A172 (cell line): ENCODE measurements at places on chromosomes 5 and 9. TPM values are rescaled to one million over a fixed set of nuclear protein-coding genes. Genes with fewer than 3 reads are reported as not detected.

DNA sequence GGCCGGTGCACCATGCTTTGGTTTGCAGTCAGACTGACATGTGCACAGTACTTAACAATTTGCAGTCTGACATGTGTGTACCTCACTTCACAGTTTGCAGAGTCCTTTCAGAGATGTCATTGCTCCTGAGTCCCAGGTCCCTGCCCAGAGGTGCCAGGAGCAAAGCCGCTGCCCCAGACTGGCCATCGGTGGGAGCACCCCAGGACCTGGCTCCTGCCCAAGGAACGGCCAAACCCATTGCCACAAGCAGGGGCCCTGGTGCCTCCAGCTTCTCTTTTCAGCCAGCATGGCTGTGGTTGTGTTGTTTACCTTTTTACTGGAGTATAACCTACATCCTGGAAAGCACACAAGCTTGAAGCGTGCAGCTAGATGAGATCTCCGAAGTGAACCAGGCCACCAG lies 28.6 kb downstream of the RASGEF1C start:
- no peak for DNase-seq

GRCh38 chr5:17730421-17730820 lies 96.2 kb downstream of the TAF11L14 start:
- DNase-seq: no peak

DNA sequence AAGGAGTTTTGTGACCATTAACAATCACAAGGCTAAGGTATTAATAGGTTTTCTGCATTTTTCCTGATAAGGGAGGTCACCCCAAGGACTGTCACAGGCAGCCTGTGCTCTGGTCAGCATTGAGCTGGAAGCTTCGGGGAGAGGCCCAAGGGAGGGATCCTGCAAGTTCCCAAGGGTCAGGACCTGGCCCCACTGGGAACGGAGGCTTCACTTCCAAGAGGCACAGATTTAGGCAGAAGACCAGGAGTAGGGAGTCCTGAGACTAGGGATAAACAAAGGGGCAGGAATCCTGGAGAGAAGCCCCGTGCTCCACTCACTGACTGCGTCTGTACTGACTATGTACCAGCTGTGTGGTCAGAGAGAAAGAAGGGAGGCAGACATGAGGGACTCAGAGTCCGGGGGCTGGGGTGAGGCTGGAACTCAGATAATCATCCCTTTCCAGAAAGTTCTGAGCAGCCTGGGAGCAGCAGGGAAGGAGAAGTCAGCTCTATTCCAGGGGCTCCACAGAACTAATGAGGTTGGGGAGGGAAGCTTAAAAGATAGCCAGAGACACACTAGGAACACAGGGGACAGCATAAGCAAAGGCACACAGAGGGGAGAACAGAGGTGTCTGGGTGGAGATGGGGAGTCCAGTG lies 37.8 kb downstream of the B4GALT1 start:
- DNase-seq: no peak

DNA sequence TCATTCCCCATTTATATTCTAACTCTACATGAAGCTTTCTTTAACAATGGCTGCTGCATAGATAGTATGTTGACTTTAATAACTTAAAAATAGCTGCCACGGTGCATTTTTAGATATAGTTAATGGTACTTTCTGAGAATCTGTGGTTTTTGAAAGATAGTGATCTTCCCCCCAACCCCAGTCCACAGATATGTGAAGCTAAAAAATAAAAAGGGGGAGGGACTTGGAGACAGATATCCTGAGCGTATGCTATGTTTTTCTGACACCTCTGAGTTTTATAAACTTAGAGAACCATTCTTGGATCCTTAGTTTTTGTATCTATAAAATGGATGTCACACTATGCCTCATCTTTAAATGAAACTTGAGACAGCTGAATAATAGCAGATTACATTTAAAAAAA lies 120.5 kb downstream of the SNX18 start:
- no peak for DNase-seq

GRCh38 chr5:33148076-33148513 lies 292.7 kb upstream of the TARS1 start:
- peak; percentile 84 for DNase-seq

Gene ARL14EPL
- total RNA-seq: 0.96 and 1.0 TPM in 2 replicates

Gene DNAH5
- 2.1 and 2.2 TPM in 2 replicates for total RNA-seq
